ENCODE measurements at places on chromosomes 13 and 19. TPM values are rescaled to one million over a fixed set of nuclear protein-coding genes. Genes with fewer than 3 reads are reported as not detected.

Gene OR10H1
- total RNA-seq = not detected

DNA sequence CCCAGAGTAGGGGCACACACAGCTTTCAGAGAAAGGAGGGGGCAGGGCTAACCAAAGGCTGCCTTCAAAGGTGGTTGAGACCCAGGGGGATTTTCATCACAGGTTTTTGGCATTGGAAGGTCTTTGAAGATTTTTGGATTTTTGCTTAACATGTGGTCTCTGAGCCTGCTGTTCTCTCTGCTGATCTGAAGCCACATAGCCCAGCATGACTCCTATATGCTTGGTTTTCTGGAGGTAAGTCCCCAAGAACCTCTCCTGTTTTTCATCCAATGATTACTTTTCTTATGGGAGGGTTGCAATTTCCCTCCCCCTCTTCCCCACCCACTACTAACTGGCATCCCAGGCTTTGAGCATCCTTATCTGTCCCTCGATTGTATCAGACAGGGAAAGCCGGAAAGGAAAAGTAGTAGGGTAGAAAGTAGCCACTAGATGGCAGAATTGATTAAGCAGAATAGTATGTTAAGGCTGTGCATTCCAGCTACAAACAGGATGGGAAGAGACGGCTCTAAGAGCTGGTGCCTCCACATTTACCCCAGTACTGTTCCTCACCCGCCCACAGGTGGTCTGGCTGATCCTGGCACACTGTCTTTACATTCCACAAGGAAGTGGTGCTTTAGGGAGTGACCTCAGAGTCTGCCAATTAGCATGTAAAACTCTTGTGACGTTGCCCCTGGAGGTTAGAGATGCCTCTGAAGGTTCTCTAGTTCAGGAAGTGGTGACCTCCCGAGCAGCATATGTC lies 218.9 kb upstream of the EDNRB start:
- DNase-seq = peak; percentile 84

Gene EPSTI1
- total RNA-seq = 1.0 TPM

- no peak for DNase-seq
Observed at GRCh38 chr13:36979361-36980050, 19.6 kb downstream of the ALG5 start.

DNA sequence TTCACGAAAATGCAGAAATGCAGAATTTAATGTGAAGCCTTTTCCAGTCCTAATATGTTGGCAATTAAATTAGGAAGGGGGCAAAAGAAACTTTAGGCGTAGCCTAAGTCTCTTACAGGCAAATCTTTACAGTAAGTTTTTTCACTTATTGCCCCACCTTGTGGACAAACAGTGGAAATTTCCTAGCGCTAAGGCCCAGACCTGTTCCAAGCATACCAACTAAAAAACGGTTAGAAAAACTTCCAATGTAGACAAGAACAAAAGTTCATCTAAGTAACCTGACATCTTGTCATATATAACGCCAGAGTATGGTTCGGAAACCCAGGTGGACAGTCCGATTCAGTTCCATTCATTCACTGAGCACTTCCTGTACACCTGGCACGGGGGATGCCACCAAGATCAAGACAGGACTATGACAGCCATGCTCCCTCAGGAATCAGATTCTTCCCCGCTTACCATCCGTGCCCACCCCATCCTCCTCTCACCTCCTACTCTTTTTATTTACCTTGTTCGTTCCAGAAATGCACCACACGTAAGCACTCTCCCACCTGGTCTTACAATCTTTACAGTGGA lies 4.9 kb downstream of the ZAR1L start:
- peak; percentile 63 for DNase-seq

Gene NCAN
- total RNA-seq = 4.8 TPM

DNA sequence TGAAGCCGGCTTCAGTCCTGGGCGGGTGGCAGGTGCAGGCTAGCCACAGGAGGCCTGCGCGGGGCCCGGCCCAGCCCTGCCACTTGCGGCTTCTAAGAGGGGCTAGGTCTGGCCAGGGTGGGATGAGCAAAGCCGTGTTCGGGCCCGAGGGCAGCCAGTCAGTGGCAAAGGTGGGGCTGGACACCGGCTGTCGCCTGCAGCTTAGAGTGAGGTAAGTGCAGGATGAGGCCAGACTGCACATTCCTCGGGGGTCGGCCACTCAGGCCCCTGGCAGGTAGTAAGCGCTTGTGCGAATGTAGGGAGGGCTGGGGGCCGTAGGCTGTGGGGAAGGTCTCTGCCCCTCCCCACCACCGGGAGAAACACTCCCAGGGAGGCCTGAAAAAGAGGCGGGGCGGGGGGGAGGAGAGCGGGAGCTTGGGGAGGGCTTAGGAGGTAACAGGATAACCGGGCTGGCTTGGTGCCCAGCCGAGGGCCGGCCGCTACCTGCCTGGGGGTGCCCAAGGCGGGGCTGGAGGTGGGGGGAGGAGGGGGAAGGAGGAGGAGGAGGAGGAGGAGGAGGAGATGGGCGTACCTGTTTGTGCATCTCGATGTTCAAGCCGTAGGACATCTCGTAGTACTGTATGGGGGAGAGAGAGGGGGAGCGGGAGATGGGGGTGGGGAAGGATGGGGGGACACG lies 6.4 kb downstream of the TLE5 start:
- no peak for DNase-seq

Data from neural progenitor cell (in vitro differentiated cells).